ENCODE measurements at places on chromosomes 5 and 9. TPM values are rescaled to one million over a fixed set of nuclear protein-coding genes. Genes with fewer than 3 reads are reported as not detected.

Gene NPDC1
- 6.4 TPM for total RNA-seq

Gene TBC1D2
- total RNA-seq: 56.4 TPM

GRCh38 chr9:70554881-70555280 lies 140.4 kb upstream of the KLF9 start:
- no peak for DNase-seq

Gene SOX30
- not detected for total RNA-seq

- DNase-seq: no peak
Observed at GRCh38 chr9:108836781-108837180, 19.0 kb downstream of the ACTL7B start.

Gene ZBED3
- 2.6 TPM for total RNA-seq

GRCh38 chr5:93151121-93151520 lies 429.9 kb downstream of the NR2F1-AS1 start:
- peak; percentile 30 for DNase-seq

DNA sequence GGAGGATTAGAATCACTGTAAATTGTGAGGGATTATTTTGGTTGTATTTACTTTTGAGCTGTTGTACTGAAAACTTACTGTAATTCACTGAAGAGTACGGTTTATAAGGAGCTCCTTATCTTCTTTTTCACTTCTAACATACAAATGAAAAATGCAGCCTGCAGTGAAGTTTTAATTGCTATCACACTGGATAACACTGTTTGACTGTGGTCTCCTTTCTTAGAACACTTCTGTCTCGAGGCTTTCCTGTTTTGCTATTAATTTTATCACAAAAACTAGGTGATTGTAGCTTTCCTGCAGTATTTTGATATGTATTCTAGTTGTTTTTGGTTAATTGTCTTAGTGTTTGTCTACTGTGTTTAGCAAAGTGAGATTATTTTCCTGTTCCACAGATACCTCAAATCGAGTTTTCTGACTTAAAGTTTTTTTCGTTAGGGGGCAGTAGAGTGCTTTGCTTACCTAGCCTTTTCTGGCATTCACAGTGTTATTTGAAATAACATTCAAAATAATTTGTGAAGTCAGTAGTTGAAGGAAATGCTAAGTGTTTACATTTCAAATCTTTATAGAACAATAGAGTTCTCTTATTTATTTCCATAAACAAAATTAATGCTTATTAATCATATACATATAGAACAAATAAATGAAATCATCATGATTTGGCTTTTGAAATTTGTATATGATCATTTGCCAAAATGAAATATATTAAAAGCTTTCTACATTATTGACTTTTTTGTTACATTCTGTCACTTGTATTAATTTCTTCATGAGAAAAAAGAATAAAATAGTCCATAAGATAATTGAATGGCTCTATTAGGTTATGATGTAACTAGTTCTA lies 52.9 kb downstream of the COMMD10 start:
- DNase-seq: peak; percentile 72

GRCh38 chr9:105646879-105647594 lies 15.2 kb upstream of the TAL2 start:
- DNase-seq: no peak

- DNase-seq: peak; percentile 75
Observed at GRCh38 chr9:34985311-34985899, 4.1 kb upstream of the DNAJB5 start.

DNA sequence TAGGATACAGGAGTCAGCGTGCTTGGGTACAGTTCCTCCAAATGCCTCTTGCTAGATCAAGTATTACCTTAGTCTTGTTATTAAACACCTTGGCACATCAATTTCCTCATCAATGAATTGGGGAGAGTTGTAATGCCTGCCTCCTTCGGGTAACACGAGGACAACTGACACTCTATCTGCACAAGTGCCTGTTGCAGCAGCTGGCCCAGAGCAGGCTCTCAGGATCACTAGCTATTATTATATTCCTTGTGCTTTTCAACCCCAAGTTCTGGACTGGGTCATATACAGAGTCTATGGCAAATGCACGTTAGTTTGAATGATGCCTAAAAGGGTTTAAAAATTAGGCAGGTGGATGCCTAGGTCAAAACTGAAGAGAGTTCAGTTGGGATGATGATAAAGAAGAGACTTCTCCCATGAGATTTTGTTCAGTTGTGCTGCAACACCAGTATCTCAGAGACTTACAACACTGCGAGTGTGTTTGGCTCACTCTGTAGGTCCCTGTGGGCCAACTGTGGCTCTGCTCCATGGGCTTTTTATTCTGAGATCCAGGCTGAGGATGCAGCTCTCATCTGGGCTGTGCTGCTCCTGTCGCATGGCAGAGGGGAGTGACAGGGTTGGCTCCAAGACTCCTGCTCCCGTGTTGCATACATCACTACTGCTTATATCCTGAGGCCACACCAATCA lies 41.1 kb upstream of the TEX48 start:
- no peak for DNase-seq

GRCh38 chr9:110601098-110601497 lies 21.6 kb upstream of the SVEP1 start:
- no peak for DNase-seq

GRCh38 chr5:10420932-10421331 lies 20.7 kb upstream of the ROPN1L start:
- no peak for DNase-seq

Gene BTNL9
- total RNA-seq: not detected

GRCh38 chr9:108844391-108844790 lies 11.4 kb downstream of the ACTL7B start:
- no peak for DNase-seq

GRCh38 chr9:14497476-14497875 lies 183.5 kb upstream of the NFIB start:
- no peak for DNase-seq

DNA sequence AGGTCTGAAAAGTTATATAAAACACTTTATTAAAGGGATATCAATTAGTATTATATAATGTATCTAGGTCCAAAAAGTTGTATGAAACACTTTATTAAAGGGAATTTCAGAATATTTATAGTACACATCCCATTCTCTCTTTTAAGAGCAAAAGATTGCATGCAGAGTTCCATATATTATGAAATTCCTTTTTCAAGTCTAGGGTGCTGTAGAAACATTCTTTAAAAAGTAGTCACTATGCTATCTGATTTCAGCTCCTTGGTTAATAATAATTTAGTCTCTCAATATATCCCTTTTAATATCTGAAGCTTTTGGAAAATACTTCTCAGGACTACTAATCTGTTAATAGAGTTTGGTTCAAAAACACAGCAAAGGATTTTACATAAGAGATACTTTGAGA lies 1496.1 kb upstream of the C9orf72 start:
- DNase-seq: peak; percentile 12

DNA sequence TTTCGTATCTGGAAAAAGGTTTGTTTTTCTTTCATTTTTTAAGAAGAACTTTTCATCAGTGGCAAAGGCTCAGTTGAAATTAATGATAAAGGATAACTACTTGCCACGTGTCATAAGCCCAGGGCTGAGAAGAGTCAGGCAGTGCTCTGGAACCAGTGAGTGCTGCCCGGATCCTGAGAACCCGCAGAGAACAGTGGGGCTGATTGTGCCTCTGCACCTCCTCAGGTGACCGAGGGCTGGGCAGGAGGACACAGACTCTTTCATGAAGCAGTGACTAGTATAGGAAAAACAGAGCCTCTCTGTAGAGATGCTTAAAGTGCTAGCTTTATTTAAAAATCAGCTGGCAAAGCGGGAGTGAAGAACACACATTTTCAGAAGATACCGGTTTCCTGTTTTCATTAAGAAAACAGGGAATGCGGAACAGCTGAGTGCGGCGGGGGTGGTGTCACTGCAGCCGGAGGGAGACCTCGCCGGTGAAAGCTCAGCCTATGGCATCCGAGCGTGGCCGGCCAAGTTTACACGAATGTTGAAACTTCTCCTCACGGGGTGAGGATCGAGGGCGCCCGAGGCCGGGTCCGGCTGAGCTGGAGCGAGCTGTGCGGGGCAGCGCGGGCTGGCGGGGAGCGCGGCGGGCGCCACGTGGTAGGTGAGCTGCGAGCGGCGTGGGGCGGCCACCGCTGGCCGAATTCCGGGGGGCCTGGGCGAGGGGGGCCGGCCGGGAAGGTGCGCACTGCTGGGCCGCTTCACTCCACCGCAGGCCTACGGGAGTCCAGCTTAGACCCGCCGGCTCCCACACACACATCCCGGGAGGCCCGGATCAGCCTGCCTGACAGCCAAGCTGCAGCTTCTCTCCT lies 134.7 kb upstream of the DMRT1 start:
- DNase-seq: peak; percentile 87

Measured in fibroblast of villous mesenchyme (primary cell).